ENCODE measurements at places on chromosomes 11 and 22.

GRCh38 chr11:118924591-118925585 is 838 bp downstream of the BCL9L start:
- peak; percentile 56 for DNase-seq

- no peak for DNase-seq
Measured at GRCh38 chr11:121625777-121626506, 173.2 kb upstream of the SORL1-AS1 start.

- no peak for DNase-seq
Measured at GRCh38 chr11:96088914-96089313, 165.0 kb upstream of the MTMR2 start.

DNA sequence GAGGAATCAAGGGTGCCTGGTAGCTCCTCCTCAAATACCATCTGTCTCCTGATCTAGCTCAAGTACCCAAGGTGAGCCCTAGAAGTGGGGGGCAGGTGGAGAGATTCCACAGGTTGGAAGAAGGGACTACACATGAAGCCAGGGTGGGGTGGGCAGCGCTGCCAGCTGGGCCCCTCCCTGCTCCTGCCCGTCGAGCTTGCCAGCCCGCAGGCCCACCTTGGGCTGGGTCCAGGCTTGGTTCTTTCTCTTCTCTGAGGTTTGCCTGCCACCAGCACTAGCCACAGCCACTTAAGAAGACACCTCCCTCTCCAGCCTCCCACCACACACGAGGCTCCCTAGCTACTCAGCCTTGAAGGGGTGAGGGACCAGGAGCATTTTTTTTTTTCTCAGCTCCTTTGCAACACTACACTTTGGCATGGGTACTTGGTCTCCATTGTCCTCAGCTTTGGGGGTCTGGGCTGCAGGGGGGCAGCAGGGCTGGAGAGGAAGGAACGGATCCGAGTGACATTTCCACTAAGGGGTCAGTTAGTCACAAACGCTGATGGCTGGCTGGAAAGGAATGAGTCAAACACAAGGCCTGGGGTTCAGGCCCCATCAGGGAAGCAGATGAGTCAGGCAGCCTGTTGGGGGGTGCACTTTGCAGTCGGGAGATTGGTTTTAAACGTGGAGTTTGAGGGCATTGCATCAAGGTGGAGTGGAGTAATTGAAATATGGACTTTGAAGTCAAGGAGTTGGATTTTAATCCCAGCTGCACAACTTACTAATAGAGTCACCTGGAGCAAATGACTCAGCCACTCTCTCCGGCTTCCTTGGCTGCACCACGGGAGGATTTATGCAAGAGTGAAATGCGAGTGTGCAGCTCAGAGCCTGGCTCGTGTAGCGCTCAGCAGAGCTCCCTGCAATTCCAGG is 7.4 kb upstream of the NPTXR start:
- no peak for DNase-seq

DNA sequence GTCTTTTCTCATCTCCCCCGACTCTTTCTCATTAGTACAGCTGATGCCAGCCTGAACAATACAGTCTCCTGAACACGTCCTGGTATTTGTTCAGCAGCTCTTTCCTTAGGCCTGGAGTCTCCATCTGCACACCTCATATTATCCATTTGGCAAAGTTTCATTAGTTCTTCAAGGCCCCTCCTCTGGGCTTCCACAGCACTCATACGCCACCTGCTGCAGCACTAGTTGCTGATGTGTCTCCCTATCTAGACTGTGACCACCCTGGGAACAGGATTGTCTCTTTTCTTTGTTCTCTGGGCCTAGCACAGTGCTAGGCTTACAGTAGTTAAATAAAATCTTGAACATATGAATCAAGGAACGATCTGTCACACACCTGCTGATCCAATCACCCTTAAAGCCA is 17.2 kb downstream of the DCHS1 start:
- DNase-seq, result no peak

- no peak for DNase-seq
Measured at GRCh38 chr11:44833877-44834452, 107.2 kb downstream of the TSPAN18 start.

- no peak for DNase-seq
Measured at GRCh38 chr11:117857734-117858414, 18.6 kb downstream of the FXYD6 start.

DNA sequence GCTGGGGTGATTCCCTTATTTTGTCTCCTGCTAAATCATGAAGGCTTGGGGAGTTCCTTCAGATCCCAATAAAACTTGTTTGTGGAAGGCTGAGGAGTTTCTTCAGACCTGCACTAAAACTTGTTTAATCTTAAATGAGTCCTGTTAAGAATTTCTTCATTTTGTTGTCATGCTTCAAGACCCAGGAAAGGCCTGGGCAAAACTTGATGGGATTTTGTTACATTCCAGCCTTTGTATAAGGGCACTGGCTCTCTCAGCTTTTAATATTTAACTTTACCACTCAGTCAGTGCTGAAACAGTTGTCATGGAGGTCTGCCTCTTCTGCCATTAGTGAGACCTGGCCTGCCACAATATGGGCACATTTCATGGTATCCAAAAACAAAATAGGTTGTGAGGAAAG is 699.0 kb downstream of the ETS1 start:
- DNase-seq, result no peak

- DNase-seq, result peak; percentile 24
Measured at GRCh38 chr22:21766691-21767462, 31.3 kb upstream of the YPEL1 start.

- no peak for DNase-seq
Measured at GRCh38 chr11:134544095-134544815, 132.2 kb upstream of the B3GAT1 start.

GRCh38 chr22:25478528-25478927 is 85.9 kb upstream of the GRK3 start:
- no peak for DNase-seq

GRCh38 chr11:12865863-12866595 is 143.1 kb upstream of the RASSF10 start:
- DNase-seq, result no peak

DNA sequence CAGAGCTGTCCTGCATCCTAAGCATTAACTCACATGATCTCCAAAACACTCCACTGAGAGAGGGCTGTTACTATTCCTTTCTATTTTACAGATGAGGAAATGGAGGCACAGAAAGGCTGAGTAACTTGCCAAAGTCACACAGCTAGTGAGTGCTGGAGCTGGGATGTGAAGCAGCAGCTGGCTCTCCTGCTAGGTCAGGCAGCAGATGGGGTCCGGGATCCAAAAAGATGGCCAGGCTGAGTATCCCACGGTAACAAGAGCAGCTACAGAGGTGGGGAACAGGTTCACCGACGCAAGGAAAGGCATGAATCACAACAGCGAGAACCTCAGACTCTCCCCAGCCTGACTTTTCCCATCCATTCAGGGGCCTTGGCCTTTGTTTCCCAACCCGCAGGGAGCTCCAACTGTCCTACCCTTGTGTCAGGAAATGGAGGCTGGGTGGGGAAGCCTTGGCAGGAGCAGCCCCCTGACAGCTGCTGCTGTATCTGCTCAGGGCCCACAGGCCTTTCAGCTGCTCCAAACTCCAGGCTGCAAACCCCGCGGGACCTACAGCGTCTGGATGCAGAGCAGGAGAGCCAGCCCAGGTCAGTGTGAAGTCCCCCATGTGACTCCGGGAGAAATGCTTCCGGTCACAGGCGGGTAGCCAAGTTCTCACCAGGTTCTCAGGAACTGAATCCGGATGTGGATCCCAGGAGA is 29.5 kb downstream of the DKK3 start:
- no peak for DNase-seq

- no peak for DNase-seq
Measured at GRCh38 chr11:72122607-72123006, 10.1 kb upstream of the ANAPC15 start.

- DNase-seq, result peak; percentile 13
Measured at GRCh38 chr11:22787551-22788162, 41.9 kb downstream of the SVIP start.

GRCh38 chr11:11451501-11452005 is 98.5 kb upstream of the CSNK2A3 start:
- no peak for DNase-seq

DNA sequence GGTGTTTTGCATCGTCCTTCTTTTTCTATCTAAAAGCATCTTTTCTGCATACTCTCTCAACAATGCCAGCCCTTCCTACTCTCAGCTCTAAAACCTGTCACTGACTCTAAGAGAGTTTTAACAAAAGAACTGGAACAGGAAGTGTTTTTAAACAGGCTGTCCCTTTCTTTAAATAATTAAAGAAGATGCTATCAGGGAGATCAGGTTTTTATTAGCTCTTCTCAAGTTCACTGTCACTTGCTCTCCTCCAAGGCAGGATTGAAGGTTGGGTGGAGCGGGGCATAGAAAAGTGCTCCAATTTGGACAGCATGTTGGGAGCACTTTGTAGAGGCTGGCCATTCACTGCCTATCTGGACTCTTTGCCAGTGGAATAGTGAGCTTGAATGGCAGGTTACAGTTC is 56.4 kb upstream of the BARX2 start:
- DNase-seq, result no peak

- DNase-seq, result no peak
Measured at GRCh38 chr11:98600103-98600502, 420.6 kb upstream of the CNTN5 start.

- no peak for DNase-seq
Measured at GRCh38 chr11:75663808-75664207, 5.0 kb downstream of the MAP6 start.

DNA sequence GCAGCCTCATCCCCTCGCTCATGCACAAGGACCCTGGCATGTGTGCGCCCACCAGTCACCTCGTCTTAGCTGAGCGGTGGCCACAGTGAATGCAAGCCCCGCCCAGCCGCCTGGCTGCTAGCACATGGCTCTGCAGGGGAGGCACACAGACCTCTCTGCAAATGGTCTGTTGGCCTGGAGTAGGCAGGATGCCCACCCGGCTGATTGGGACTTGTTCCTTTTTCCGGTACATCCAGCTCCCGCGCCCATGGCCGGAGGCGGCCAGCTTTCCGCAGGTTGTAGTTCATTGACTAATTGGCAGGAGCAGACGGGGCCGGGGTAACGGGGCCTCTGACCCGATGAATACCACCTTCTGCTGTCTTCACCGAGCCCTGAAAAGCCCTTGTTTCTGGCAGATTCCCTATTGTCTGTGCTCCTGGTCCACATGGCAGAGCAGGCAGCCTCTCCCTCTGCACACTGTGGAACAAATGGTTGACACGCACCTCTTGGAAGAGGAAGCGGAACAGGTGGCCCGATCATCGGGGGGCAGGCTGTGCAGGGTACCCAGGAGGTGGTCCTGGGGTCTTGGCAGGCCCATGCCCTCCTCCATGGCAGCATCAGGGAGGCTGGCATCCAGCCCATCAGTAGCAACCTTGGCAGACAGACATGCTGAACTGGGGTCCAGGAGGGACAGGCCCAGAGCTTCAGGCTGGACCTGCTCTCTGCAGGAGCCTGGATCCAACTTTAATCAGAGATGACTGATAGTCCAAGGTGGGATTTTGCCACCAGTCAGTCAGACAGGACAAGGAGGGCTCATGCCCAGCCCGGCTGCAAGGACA is 1512.0 kb downstream of the BRD1 start:
- DNase-seq, result no peak

DNA sequence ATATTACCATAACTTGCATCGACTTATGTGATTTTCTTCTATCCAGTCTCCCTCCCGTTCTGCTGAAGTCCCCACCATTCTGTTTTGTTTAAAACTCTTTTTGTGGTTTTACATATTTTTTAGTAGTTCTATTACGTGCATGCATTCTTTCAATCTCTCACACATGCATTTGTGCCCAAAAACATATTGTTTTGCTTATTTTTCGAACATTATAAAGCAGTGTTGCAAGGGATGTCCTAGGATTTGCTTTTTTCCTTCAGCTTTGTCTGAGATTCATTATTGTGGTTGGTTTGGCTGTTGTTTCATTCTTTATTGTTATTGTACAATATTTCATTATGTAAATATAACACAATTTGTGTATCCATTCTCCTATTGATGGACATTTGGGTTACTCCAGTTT is 235.7 kb downstream of the DYNC2H1 start:
- DNase-seq, result no peak

DNA sequence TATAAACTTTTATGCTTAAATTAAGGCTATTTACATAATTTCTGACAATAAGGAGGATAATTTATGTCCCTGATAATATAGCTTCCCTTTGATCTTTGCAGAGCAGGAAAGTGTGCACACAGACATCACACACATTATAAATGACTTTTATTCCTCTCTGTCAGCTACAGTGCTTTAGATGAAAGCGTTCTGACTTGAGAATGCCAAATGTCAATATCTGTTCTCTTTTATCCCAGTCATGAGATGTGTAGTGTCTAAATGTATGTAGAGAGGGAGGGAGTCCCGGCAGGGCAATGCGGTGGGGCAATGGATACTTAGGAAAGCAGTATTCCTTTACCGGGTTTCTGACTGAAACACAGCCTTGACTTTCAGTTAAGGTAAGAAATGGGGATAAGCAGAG is 225.4 kb upstream of the CHORDC1 start:
- DNase-seq, result no peak

- DNase-seq, result no peak
Measured at GRCh38 chr11:12541583-12542151, 132.6 kb upstream of the TEAD1 start.

- no peak for DNase-seq
Measured at GRCh38 chr11:17637901-17638300, 81.5 kb upstream of the MYOD1 start.

- no peak for DNase-seq
Measured at GRCh38 chr11:17528906-17529843, 15.0 kb downstream of the USH1C start.

GRCh38 chr11:116829525-116830183 is at the start of gene APOC3:
Gene APOC3 (plus strand): TSS chr11:116829907. CDS start chr11:116830583, 676 bp downstream.
- no peak for DNase-seq

- DNase-seq, result no peak
Measured at GRCh38 chr22:43881091-43882061, 10.4 kb downstream of the PNPLA5 start.

DNA sequence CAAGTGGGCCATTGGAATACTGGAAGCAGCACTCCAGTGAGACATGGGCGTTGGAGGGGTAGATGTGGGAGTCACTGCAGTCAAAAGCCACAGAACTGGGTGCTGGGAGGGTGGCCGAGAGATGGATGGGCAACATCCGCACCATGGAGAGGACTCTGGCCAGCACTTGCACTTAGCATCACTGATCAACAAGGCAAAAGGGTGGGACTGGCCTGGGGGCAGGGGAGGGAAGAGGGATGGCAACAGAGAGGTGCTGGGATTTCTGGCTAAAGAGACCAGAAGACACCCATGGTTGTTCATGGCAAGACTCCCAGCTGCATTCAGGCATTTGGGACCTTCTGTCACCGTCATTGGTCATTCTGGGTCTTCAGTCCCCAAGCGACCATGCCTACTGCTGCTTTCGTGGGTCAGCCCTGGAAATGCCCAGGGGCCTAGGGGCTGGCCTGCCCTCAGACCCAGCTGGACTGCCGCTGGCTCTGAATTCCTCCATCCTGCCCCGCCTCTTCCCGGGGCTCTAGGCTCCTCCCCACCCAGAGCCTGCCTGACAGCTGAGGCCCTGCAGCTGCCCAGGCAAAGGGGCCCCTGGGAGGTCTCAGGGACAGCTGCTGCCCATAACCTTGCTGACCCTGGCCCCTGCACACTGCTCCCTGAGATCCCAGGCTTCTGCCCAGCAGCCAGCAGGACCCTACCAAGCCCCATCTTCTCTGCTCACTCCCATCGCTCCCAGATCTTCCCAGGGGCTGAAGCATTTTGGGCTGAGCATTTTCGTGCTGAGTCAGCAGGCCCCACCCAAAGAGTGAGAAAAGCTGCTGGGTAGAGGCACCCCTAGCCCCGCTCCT is 13.0 kb upstream of the CDC42EP2 start:
- DNase-seq, result no peak

GRCh38 chr11:35536470-35536869 is 11.1 kb upstream of the PAMR1 start:
- no peak for DNase-seq

GRCh38 chr11:127259102-127259501 is 258.5 kb upstream of the KIRREL3 start:
- no peak for DNase-seq

Measured in activated CD4-positive, alpha-beta T cell treated with anti-CD3 and anti-CD28 coated beads, Interleukin-2, amount 50 U/mL, for 1 hour (primary cell).